ENCODE measurements at places on chromosomes 3 and 15. TPM values are rescaled to one million over a fixed set of nuclear protein-coding genes. Genes with fewer than 3 reads are reported as not detected.

ESYT3 gene
- 20.3 TPM for total RNA-seq

CILP gene
- 17.6 TPM for total RNA-seq

GRIP2 gene
- 0.40 TPM for total RNA-seq

NR1I2 gene
- total RNA-seq: not detected

PGBD4 gene
- total RNA-seq: 1.2 TPM

SMCO1 gene
- total RNA-seq: not detected

CCR1 gene
- total RNA-seq: 3.2 TPM

SPRED1 gene
- total RNA-seq: 77.9 TPM

Measured in thyroid gland (tissue), 4 donors.